ENCODE measurements at places on chromosomes 7 and 10. TPM values are rescaled to one million over a fixed set of nuclear protein-coding genes. Genes with fewer than 3 reads are reported as not detected.

Gene LRRD1
- not detected for total RNA-seq

Gene IGFBP1
- total RNA-seq, result not detected

- H3K36me3 ChIP-seq, result peaks cover 5% of the 10 kb centered on the region
- H3K4me3 ChIP-seq, result no peak overlapping the region
- H3K27ac ChIP-seq, result no peak overlapping the region
- no peak for DNase-seq
- H3K27me3 ChIP-seq, result no peaks in the 10 kb centered on the region
These were observed 52.0 kb downstream of the PAXIP1 start for GRCh38 chr7:154950960-154951359.

GRCh38 chr7:127751490-127752448 is 99.8 kb downstream of the SND1 start:
- H3K27me3 ChIP-seq, result no peaks in the 10 kb centered on the region
- H3K4me1 ChIP-seq, result no peaks in the 10 kb centered on the region
- no peak overlapping the region for H3K4me3 ChIP-seq
- H3K27ac ChIP-seq, result no peak overlapping the region
- DNase-seq, result no peak
- no peaks in the 10 kb centered on the region for H3K36me3 ChIP-seq

GRCh38 chr10:112526139-112526538 is 79.1 kb downstream of the VTI1A start:
- H3K27ac ChIP-seq, result no peak overlapping the region
- H3K4me3 ChIP-seq, result no peak overlapping the region
- H3K27me3 ChIP-seq, result no peaks in the 10 kb centered on the region
- H3K4me1 ChIP-seq, result no peaks in the 10 kb centered on the region
- DNase-seq, result no peak

- no peak overlapping the region for H3K4me3 ChIP-seq
- H3K27ac ChIP-seq, result no peak overlapping the region
- no peaks in the 10 kb centered on the region for H3K27me3 ChIP-seq
These were observed 41.6 kb downstream of the RBM28 start for GRCh38 chr7:128302139-128302538.

Measured in aorta (tissue), 5 donors.